A549 (cell line): ENCODE measurements at places on chromosomes 4 and X. TPM values are rescaled to one million over a fixed set of nuclear protein-coding genes. Genes with fewer than 3 reads are reported as not detected.

GRCh38 chr4:1082215-1083182 lies 30.9 kb downstream of the RNF212 start:
- DNase-seq = peak; percentile 65

- no peak for DNase-seq
Observed at GRCh38 chrX:68650491-68650890, 3.0 kb downstream of the STARD8 start.

The SASH3 gene
- not detected in 3 replicates for polyA plus RNA-seq

GRCh38 chrX:146041741-146042140 lies 224.1 kb downstream of the SLITRK2 start:
- no peak for DNase-seq

GRCh38 chr4:118265312-118266144 lies 87.3 kb downstream of the PRSS12 start:
- DNase-seq = no peak

The ASB12 gene
- polyA plus RNA-seq = 0.07 TPM in 1 of 3 replicates, not detected in the others

DNA sequence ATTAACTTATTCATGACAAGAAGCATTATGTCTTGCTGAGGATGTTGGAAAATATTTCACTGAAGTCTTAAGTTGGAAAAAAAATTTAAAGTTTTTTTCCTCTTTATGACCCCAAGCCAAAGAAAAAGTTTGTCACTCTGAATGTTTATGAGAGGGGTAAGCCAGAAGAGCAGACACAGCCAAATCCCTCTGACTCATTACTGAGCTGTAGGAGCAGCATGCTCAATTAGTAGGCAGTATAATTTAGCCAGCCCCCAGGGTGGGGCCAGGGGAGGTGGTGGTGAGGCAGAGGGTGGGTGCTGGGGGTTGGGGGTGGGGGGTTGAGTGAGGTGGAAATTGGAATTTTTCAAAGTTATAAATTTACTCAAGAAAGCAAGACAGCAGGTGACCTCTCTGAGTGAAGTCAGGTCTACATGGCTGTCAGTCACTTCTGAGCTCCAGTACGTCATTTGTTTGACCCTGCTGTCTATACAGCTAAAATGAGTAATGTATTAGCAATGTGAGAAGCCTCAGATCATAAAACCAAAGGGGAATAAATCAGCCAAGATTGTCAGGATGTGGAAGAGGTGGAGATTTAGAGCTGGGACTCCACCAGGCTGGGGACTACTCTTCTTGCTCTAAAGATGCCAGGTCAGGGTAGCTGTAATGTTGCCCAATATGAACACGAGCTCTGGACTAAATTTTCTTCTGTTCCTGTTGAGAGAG lies 98.8 kb upstream of the NDP start:
- DNase-seq = peak; percentile 57

DNA sequence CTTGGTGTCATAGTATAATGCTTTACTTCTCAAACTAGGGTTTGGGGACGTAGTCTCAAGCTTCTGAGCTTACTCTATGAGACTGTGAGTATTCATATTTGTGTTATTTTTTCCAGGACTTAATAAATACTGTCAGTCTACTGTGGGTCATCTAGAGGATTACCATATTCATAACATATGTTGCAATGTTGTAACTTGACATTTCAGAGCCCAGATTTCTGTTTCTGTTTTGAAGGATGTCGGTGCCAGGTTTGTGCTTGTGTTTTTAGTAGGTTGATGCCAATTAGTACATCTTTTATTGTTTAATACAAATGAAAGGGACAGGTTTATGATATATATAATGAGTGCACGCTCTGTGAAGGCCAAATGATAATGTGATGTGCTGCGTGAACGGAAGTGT lies 69.6 kb downstream of the SPANXN4 start:
- no peak for DNase-seq

- no peak for DNase-seq
Observed at GRCh38 chr4:180430283-180430682, 1812.9 kb upstream of the TENM3 start.

The DCK gene
- polyA plus RNA-seq = 19.0 to 21.3 TPM (median 20.0 TPM) in 3 replicates
